ENCODE measurements at places on chromosomes 1 and 21.

DNA sequence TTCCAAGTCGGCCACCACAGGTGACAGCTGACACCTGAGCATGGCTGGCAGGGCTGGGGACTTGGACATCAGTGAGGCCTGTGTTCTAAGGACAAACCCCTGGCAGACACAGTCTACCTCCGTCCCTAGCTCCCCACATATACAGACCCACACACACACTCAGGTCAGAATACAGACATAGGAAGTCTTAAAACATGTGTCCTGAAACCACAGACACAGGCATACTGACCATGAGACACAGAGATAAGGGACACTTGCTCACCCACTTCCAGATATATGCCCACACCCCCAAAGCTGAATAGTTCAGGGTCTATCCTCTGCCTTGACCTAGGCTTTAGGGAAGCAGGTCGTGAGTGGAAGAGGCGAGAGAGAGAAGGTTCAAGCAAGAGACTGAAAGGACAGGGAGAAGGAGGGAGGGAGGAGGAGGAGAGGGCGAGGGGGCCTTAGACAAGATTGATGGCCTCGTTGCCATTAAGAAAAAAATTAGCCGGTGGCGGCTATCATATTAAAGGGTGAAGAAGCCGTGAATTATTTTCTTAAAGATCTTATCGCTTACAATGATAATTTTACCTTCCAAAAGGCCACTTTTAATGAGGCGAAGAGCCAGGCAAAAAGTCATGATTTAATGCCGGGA lies 49.9 kb downstream of the TMEM53 start:
- no peak for DNase-seq

GRCh38 chr1:81921851-81922462 lies 121.2 kb downstream of the ADGRL2 start:
- DNase-seq: no peak

GRCh38 chr1:234348964-234349363 lies 24.3 kb upstream of the COA6 start:
- no peak for DNase-seq

GRCh38 chr1:162381383-162381782 lies at the start of gene C1orf226:
TSS of gene C1orf226 (plus strand) at chr1:162381728. CDS start at chr1:162381902, 174 bp downstream.
- DNase-seq: no peak

- DNase-seq: no peak
Observed at GRCh38 chr1:1752636-1753606, 25.3 kb downstream of the NADK start.

DNA sequence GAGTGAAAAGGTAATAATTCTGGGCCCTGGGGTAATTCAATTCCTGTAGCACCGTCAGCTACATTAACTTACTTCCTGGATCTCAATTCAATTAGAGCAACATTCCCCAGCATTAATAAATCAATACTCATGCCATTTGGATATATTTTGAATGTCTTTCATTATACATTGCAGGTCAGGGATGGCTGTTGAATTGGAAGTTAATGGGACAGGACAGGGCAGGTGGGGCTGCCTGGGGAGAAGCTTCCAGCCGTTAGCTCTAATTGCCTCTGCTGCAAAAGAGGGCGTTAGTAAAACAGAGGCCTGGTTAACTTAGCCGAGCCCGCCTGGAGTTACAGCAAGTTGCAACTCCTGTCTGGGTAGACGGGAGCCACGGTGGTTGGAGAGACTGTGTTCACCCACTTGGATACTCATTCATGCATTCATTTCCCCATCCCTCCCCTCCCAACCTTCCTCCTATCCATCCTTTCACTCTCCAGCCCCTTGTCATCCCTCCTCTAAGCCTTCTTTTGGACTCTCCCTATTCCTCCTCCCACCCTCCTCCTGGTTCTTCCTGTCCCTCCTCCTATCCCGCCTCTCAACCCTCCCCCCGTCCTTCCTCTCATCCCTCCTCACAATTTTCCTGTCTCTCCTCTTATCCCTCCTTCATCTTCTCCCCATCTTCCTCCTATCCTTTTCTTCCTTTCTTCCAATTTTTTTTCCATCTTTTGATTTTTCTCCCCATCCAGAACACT lies 137.6 kb upstream of the RUNX3 start:
- no peak for DNase-seq

DNA sequence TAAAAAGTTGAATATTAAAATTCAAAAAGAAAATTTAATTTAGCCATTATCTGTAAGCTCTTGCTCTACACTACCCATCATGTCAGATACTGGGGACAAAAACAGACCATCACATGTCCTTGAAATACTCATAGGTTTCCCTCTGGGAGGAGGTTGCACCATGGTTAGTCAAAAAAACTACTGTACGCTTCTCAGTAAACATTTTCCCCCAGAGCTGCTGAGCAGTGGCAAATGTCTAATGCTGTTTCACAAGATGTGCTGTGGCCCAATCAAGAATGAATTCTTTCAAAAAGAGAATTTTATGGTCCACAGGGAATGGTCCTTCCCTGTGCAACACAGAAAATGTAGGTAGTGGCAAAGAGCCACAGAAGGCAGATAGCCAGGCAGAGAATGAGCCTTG lies 6.1 kb downstream of the SLC25A24 start:
- no peak for DNase-seq

DNA sequence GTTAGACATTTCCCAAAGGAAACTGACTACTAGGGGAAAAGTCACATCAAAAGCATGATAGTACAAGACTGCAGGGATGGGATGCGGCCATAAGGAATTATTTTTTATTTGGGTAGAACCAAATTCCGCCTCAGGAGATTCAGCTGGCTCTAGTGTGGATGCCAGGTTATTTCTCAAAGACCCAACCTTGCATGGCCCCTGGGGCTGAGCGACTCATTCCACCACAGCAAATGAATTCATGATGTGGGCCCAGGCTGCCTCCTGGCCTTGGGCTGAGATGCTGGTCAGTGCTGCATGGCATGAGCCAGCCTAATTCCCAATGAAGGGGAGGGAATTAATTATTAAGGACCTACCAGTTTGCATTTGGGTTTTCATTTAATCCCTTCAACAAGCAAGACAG lies 11.8 kb downstream of the TMEM35B start:
- no peak for DNase-seq

DNA sequence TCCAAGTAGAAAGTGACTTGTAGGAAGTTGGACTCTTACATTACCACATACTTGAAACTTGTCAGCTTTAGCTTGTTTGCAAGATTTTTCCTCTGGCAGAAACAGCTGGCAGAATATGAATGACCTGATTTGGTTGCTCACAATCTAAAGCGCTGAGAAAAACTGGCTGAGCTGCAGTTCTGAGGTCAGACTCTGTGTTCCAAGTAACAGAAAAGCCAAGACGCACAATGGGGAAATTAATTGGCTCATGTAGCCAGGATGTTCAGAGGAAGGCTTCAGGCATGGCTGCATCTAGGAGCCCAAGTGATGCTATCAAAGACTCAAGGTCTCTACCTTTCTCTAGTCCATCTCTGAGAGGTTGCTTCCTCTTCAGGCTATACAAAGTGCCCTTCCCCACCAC lies 27.0 kb downstream of the ALPL start:
- DNase-seq: no peak

All from activated naive CD8-positive, alpha-beta T cell treated with anti-CD3 and anti-CD28 coated beads, Interleukin-2, amount 50 U/mL, for 16 hours (primary cell).